NCI-H1048 (cell line): ENCODE measurements at places on chromosomes 2 and 18.

DNA sequence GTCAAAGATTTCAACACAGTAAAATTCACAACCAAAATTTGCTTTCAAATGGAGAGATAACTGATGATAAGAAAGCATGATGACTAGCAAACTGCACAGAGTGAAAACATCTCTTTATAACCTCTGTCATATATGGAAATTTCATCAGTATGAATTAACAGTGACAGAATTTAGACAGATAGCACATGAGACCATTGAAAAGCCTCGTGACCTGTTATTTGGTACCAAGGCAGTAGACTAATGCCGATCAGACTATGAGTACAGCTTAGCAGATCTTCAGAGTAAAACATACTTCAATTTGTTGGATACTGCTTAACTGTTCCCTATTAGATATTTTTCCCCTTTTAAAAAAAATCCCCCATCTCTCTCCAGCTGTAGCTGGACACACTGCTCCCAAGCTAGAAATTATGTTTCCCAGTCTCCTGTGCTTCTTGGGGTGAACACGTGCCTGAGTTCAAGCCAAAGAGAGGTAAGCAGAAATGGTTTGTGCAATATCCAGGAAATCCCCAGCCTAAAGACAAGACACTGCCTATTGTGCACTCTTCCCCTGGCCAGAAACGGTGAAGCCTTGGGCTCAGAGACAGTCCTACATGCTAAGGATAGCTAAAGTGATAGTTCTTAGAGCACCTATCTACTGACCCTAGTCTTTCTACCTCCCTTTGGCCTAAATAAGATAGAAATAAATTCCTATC, 256.1 kb downstream of the NCKAP5 start:
- DNase-seq = no peak

- DNase-seq = no peak
Measured at GRCh38 chr2:78351208-78351607, 674.3 kb upstream of the REG3G start.

DNA sequence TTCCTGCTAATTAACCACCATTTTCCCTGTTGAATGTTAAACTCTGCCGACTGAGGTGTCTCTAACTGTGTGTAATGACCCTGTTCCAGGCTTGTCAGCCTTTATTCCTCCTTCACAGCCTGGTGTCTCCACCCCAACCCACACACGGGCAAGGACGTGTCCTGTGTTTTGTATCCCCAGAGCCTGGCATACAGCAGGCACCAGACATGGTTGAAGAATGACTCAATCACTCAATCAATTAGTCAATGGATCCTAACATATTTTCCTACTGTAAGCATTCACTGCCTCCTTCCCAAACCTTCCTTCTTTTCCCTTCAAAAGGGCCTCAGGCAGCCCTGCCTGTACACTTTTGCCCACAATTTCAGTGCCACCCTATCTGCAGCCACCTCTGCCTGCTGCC, 2.7 kb upstream of the TNS1 start:
- DNase-seq = no peak

DNA sequence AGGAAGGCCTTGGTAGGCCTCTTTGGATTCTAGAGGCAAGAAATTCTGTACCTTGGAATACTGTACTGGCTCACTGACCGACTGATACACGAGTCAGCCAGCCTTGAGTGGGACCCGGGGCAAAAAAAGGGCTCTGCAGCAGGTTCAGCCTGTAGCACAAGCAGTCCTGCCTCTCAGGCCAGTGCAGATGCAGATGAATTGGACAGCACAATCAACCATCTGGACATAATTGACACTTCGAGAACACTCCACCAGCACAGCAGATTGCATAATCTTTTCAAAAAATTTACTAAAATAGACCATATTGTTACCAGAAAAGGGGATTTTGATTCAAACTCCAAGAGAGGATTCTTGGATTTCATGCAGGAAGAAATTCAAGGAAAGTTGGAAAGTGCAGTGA, 241.6 kb downstream of the RPIA start:
- DNase-seq = no peak

DNA sequence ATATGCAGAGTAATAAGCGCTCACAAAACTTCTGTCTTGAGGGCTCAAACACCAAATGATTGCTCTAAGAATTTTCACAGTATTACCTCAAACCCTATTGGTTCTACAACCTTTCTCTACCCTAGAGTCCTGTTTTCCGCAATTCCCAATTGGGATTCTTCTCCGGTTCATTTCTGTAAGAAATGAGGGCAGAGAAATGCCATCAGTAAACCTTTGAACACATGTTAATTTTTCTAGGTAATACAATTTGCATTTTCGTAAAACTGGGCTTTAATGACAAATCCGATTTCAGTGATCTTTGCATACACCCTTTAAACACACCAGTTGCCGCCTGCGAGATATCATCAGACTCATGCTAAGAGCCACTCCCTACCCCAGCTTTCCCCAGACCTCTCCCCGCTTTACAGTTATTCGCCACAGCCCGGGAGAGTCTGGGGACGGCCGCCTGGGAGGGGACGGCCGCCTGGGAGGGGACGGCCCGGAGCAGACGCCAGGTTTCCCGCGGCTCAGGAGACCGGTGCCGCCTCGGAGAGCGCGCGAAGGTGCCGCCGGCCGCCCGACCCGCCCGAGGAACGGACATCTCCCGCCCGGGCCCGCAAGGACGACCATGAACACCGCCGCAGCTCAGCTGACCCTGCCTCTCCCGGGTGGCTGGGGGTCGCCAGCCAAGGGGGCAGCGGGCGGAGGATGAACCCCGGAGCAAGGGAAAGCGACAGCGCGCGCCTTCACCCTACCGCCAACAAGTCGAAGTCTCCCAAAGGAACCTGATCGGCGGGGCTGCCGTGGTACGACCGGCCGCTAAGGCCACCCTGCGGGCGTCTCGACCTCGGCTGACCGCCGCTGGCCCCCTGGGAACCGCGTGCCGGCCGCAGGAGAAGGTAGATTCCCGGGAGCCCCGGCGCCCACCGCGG, 463 bp downstream of the SMC6 start:
- DNase-seq = peak; percentile 16

DNA sequence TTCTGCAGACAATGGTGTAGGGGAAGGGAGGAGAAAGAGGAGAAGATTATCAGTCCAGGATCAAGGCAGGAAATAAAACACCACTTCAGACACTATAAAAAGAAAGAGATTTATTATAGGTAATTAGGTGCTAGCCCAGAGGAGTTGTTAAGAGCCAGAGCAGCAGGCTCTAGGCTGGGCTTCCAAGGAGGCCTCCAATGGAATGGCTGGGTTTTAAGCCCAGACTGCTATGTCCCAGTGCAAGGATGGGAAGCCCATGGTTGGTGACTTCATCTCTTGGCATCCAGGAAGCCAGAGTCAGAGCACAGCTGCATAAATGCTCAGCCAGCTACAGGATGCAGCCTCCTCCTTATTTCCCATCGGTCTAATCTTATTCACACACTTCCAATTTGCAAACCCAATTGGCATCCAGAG, 95.6 kb downstream of the LAMA3 start:
- no peak for DNase-seq

- DNase-seq = no peak
Measured at GRCh38 chr2:218366621-218367414, 10.2 kb downstream of the CATIP start.

GRCh38 chr2:196601430-196602306, 37.8 kb upstream of the CCDC150 start:
- no peak for DNase-seq

- DNase-seq = no peak
Measured at GRCh38 chr2:185919155-185919554, 180.6 kb downstream of the FSIP2 start.

- no peak for DNase-seq
Measured at GRCh38 chr2:1375794-1376193, 37.5 kb upstream of the TPO start.

- no peak for DNase-seq
Measured at GRCh38 chr2:149871091-149871885, 283.7 kb upstream of the MMADHC start.

- DNase-seq = no peak
Measured at GRCh38 chr2:227230151-227230550, 65.7 kb downstream of the COL4A3 start.

DNA sequence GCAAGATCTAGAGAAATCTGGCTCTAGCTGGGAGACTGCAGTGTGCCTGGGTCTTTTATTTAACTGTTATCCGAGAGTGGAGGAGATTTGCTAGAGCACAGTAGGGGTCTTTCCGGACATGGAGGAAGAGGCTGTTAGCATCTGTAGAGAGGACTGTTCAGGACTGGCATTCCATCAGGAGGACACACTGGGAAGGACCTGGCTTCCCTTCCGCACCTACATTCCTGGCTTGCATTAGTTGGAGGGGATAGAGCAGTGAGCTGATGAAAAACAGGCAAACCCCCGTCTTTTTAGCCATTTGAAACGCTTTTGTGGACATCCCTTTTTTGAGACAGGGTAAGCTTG, 874 bp upstream of the PIEZO2 start:
- DNase-seq = no peak

DNA sequence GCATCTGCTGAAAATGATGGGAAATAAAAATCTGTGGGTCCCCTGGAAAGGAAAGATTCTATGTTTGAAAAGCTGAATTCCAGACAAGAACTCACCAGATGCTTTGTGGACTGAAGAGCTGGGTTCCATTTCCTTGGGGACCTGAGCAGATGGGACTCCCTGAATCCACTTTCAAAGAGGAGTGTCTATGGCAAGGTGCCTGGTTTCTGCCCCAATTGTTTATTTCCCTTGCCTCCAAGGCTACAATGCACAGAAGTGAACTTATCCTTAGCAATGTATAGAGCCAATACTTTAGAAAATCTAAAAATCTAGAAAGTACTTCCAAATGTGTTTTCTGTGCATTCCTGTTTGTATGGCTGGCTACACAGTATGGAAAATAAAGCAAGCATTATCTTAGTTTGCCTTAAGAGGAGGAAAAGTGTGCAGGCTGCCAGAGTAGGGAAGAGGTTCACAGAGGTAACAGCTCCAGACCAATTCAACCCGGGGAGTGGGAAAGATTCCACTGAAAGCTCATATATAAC, 420.5 kb downstream of the NRXN1 start:
- no peak for DNase-seq

GRCh38 chr2:33110461-33110860, 163.7 kb downstream of the LTBP1 start:
- no peak for DNase-seq

GRCh38 chr2:124887466-124887865, 862.4 kb downstream of the CNTNAP5 start:
- no peak for DNase-seq

GRCh38 chr2:27162151-27163121, 13.6 kb downstream of the TCF23 start:
- no peak for DNase-seq

DNA sequence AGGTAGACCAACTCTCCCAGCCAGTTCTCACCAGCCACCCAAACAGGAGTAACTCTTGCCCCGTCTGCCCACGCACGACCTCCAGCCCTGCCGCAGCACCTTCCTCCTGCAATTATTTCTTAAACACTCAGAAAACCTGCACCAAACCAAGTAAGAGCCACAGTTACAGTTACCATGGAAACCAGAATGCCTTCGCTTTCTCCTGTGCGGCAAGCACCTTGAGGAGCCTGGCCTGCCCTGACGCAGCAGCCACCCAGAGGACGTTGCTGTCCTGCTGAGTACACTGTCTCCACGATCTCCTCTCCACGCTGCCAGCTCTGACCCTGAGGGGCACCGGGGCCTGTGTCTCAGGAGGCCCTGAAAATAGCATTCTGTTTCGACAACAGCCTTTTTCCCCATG, 94.3 kb upstream of the SMIM21 start:
- no peak for DNase-seq

DNA sequence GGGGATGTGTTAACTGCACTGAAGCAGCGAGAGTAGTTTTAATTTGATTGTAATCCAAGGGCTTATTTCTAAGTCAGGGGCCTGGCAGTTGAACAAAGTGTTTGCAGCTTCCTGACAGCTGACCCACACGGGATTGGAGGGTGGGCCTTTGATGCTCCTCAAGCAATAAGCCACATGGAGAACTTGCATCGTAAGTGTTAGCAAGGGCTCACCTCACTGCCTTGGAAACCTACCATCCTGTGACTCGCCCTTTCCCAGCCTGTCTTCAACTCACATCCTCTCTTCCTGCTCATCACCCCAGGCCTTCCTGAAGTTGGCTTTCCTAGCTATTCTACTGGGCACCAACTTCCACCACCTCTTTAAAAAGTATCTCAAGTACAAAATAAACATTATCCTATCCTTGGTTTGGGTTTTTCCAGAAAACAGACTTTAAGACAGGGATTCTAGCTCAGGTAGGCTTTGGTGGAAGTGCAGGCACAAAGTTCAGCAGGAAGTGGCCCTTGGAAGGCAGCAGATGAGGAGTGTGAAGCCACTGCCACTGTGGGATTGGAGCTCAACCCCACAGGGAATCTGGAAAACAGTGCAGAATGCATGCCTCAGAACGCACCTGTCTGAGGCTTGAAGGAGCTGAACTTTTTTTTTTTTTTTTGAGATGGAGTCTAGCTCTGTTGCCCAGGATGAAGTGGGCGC, 31.6 kb downstream of the B3GNT2 start:
- no peak for DNase-seq

DNA sequence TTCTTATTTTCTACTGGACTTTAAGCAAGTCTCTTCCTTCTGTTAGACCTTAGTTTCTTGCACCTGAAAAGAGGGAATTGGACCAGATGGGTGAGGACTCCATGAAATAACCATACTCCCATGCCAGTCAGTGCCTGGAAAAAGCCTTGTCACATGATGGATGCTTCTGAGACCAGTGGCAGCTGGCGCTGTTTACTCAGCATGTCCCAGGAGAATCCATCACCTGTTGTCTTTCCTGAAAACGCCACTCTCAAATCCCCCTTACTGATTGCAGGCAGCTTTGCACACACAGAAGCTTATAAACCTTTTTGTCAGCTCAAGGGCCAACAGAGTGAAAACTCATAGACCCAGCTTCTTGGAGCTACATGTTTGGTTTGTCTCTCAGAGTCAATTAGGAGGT, 117.6 kb downstream of the POLE4 start:
- DNase-seq = no peak

DNA sequence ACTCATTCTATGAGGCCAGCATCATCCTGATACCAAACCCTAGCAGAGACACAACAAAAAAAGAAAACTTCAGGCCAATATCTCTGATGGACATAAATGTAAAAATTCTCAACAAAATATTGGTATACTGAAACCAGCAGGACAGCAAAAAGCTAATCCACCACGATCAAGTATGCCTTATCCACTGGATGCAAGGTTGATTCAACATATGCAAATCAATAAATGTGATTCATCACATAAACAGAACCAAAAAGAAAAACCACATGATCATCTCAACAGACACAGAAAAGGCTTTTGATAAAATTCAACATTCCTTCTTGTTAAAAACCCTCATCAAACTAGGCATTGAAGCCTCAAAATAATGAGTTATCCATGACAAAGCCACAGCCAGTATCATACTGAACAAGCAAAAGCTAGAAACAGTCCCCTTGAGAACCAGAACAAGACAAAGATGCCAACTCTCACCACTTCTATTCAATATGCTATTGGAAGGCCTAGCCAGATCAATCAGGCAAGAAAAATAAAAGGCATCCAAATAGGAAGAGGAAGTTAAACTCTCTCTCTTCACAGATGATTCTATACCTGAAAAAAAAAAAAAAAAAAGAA, 45.3 kb downstream of the RTTN start:
- DNase-seq = no peak

DNA sequence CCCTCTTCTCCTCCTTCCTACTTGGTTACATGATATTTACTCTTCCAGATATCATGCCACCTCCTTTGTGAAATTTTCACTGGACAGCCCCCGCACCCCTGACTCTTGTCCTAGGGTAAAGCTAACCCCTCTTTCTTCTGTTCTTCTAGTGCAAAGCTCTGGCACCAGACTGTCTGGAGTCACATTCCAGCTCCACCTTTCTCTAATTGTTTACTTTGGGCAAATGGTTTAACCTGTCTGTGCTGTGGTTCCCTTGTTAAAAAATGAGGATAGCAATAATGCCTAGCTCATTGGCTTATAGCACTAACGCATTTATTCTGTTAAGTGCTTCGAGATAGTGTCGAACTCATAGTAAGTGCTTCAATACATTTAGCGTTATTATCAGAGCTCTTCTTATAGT, 306.2 kb downstream of the ALK start:
- DNase-seq = no peak
